GM13976 (cell line): ENCODE measurements at places on chromosomes 2 and 18.
A peak's percentile ranks its signal among the peaks of the same experiment; 100 is the strongest.

DNA sequence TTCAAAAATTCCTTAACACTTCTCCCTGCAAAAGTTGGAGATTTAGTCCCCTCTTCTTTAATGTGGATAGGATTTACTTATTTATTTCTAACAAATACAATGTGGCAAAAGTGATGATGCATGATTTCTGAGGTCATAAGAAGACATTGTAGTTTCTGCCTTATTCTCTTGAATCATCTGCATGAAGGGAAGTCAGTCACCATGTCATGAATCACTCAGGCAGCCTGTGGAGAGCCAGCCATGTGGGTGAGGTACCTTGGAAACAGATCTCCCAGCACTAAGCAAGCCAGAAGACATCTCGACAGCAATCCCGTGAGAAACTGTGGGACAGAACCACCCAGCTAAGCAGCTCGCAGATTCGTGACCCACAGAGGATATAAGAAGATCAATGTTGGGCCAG lies 2.7 kb upstream of the ZC3H8 start:
- DNase-seq: no peak

DNA sequence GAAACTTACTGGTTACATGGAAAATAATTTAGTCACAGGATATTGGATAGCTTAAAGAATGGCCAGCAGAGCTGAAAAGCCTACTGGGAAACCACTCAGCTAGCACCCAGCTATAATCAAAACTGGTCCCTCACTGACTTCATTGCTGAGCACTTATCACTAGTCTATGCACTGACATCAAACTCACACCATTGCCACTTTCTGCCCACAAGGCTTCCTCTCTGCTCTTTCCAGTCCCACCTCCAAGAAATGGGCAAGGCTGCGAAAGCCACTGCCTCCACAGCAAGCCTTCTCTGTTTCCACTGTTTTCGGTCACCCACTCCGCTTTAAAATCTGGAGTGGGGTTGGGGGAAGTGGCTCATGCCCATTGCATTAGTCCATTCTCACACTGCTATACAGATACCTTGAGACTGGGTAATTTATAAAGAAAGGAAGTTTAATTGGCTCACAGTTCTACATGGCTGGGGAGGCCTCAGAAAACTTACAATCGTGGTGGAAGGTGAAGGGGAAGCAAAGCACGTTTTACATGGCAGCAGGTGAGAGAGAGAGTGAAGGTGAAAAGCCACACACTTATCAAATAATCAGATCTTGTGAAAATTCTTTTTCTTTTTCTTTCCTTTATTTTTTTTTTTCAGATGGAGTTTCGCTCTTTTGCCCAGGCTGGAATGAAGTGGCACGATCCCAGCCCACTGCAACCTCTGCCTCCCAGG lies 77.0 kb upstream of the CERS6 start:
- no peak for DNase-seq

GRCh38 chr2:119013671-119014070 lies 71.7 kb downstream of the MARCO start:
- DNase-seq: no peak

GRCh38 chr2:52312486-52312885 lies 1280.6 kb upstream of the NRXN1 start:
- DNase-seq: no peak

GRCh38 chr2:235614176-235614860 lies 120.5 kb downstream of the AGAP1 start:
- DNase-seq: no peak

DNA sequence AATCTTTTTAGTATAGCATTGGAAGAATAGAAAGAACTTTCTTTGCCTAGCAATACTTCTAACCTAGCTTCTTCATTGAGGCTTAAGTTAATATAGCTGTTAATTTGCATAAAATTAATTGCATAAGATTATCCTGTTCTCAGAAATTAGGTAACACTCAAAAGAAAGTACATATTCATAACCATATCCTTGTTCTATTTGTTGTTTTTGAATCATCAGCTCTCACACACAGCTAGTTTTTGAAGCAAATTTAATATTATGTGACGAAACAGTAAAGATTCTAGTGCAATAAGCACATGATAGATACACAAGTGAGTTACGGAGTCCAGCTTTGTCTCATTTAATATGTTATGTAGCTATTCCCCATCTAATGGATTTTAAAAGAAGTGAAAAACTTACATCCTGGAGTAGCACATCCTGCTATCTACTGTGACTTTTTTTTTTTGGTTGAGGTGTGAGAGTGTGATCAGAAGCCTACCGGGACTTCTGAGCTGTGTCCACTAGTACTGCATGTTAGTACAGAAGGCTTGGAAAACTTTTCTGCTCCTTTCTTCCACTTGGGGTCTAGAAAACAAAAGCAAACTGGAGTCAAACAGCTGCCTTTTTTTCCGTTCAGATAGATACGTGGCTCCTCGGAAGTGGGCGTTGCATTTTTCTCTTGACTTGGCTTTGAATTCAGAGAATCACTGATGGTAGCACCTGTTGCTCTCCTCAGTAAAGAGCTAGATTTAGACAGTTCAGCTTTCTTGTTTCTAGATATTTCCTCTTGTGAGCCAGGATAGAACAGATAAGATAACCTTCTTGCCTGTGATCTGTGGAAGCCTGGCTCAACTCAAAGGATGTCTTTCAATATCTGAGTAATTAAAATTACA lies 27.2 kb downstream of the KDM3A start:
- no peak for DNase-seq

GRCh38 chr2:226981791-226982326 lies 146.0 kb downstream of the RHBDD1 start:
- DNase-seq: no peak

GRCh38 chr18:79850731-79851130 lies 53.0 kb downstream of the KCNG2 start:
- no peak for DNase-seq

GRCh38 chr2:72263776-72264060 lies 116.1 kb upstream of the CYP26B1 start:
- no peak for DNase-seq

- DNase-seq: no peak
Measured at GRCh38 chr2:151833984-151834383, 5.8 kb upstream of the ARL5A start.

DNA sequence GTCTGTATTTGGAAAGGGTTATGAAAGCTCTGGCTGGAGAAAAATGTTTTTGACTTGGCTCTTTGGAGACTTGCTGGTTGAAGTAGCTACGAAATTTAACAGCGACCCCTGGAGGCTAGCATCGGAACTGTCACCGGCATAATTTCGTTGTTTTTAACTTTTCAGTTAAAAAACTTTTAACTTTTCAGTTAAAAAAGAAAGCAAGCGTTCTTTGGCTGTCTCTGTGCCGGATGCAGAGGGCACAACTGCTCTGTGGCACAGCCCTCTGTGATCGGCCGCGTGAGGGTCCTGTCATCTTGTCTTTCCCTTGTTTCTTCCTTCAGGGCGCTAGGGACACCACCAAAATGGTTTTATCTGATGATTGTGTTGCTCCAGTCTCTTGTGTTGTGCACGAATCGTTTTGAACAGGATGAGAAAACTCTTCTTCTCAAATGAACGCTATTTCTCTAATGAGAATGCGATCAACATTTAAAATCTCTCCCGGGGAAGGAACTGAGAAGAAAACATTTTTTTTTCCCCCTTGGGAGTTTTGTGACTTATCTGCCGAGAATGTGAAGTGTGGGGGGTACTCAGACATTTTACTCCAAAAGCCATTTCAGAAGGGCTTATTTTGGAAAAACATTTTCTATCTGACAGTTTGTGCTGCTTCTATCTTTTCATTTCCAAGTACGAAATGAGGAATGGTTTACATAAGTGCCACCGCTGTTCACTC lies 57.1 kb downstream of the ADCYAP1 start:
- DNase-seq: peak; percentile 43

GRCh38 chr18:34495506-34495905 lies 214.6 kb upstream of the DTNA start:
- no peak for DNase-seq

- no peak for DNase-seq
Measured at GRCh38 chr2:53827398-53828175, 32.2 kb downstream of the GPR75 start.

- no peak for DNase-seq
Measured at GRCh38 chr2:37827911-37828511, 97.1 kb upstream of the RMDN2 start.

- peak; percentile 80 for DNase-seq
Measured at GRCh38 chr2:73985308-73986084, 786 bp downstream of the TET3 start.

DNA sequence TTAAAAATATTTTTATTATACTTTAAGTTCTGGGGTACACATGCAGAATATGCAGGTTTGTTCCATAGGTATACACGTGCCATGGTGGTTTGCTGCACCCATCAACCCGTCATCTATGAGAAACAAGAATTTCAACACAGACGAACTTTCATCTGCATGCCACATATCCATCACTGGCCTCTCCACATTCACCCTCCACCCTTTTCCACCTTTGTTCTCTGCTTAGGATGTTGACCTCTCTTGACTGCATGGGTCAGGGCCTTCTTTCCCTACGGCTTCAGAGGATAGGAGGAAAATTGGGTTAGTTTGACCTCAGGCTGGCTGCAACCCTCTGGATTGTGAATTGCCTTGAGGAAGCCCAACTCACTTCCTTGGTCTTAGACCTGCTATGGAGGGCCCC lies 260.9 kb downstream of the MREG start:
- DNase-seq: no peak

GRCh38 chr2:144454466-144455287 lies 65.2 kb downstream of the ZEB2 start:
- no peak for DNase-seq

- DNase-seq: no peak
Measured at GRCh38 chr2:231321021-231321420, 74.5 kb upstream of the B3GNT7 start.

- no peak for DNase-seq
Measured at GRCh38 chr2:145299368-145299767, 779.4 kb upstream of the ZEB2 start.

GRCh38 chr2:227462462-227462951 lies 9.4 kb upstream of the AGFG1 start:
- peak; percentile 48 for DNase-seq

GRCh38 chr18:53735526-53735925 lies 488.9 kb downstream of the MBD2 start:
- DNase-seq: no peak

- DNase-seq: no peak
Measured at GRCh38 chr2:101832114-101832513, 134.6 kb downstream of the MAP4K4 start.

DNA sequence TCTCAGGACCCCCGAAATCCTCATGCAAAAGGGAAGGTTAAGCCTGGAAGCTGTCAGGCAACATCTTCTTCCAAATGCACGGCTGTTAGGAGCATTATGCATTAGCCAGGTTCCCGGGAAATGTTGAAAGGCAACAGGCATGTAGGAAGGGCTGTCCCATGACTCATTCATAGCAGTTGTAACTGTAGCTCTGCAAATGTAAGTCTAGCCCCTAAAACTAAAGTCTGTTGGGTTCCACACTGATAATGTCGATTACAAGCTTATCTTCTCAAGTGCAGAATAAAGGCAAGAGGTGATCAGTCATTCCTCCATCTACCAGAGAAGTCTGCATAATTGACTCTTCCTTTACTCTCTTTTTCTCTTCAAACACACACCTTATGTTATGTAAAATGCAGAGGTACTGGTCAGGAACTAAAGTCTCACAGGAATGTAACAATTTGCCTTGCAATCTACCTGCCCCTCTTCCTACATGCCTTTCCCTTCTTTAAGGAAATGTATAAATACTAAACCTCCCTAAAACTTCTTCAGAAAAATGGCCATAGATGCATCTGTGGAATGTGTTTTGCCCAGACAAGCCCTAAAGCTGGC lies 99.8 kb downstream of the AKAIN1 start:
- no peak for DNase-seq

GRCh38 chr2:214130114-214130513 lies 280.7 kb upstream of the VWC2L start:
- no peak for DNase-seq
